ENCODE measurements at places on chromosomes 13 and 19. TPM values are rescaled to one million over a fixed set of nuclear protein-coding genes. Genes with fewer than 3 reads are reported as not detected.

Gene CACNG6
- 11.2 TPM for total RNA-seq

Gene GPR18
- not detected for total RNA-seq

Gene DPF1
- 3.8 TPM for total RNA-seq

Gene MIA
- total RNA-seq, result not detected

Gene SMAD9
- total RNA-seq, result 0.06 TPM

Gene NOVA2
- total RNA-seq, result 0.33 TPM

Gene FAM216B
- not detected for total RNA-seq

Gene MARK4
- 5.9 TPM for total RNA-seq

Gene C19orf85
- total RNA-seq, result not detected

Gene SLITRK6
- total RNA-seq, result 0.10 TPM

Gene TMPRSS9
- 0.08 TPM for total RNA-seq

Gene SIGLEC12
- total RNA-seq, result not detected

Gene ELAVL1
- 66.7 TPM for total RNA-seq

Gene DCT
- not detected for total RNA-seq

Gene SULT2A1
- total RNA-seq, result not detected

Gene CNN2
- total RNA-seq, result 66.3 TPM

Gene CALR3
- total RNA-seq, result not detected

Gene SLC39A3
- total RNA-seq, result 27.9 TPM

Gene CNFN
- total RNA-seq, result 49.3 TPM

Gene LRRC8E
- total RNA-seq, result 6.4 TPM

Gene KCNN4
- 61.0 TPM for total RNA-seq

Gene IL11
- total RNA-seq, result 18.1 TPM

Gene CERS1
- total RNA-seq, result 5.2 TPM
